ENCODE measurements at places on chromosomes 4 and X.

- DNase-seq, result no peak
Observed at GRCh38 chr4:165150545-165150944, 37.9 kb upstream of the TMEM192 start.

GRCh38 chr4:185529413-185529812 is 5.9 kb downstream of the PDLIM3 start:
- DNase-seq, result no peak

GRCh38 chrX:113059714-113060113 is 219.1 kb upstream of the AMOT start:
- no peak for DNase-seq

DNA sequence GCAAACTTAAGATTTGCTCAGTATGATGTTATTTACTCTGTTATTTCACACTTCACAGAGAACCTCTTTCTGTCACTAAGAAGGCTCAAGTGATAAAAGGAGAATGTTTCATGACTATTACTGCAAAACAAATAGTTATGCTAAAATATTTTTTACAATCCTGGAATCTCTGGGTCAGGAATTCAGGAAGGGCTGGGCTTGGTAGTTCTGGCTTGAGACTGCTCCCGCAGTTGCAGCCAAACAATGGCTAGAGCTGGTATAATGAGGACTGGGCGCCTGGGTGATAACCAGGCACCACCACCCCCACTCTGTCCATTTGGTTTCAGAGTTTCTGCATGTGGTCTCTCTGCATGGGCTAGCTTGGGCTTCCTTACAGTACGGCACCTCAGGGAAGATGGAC is 28.7 kb upstream of the SPP1 start:
- DNase-seq, result no peak

- no peak for DNase-seq
Observed at GRCh38 chrX:71545364-71545763, 12.5 kb downstream of the OGT start.

DNA sequence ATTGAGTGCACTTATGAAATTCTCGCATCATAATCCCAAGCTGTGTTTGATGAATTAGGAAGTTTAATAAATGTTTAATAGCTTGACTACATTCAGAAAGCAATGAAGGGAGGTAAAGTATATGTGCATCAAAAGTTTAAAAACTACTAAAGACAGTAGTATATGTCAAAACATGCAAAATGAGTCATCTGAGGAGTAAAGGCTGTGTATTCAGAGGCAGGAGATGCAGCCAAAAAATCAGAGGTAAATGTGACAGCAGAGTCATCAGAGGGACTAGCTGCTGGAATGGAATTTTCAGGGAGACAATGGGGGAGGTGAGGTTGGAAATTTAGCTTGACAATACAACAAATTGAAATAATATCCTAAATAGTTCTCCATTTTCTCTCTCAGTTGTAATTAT is 127.0 kb upstream of the FUNDC1 start:
- no peak for DNase-seq

- DNase-seq, result no peak
Observed at GRCh38 chrX:136687457-136687856, 39.5 kb downstream of the CD40LG start.

GRCh38 chr4:124632439-124632838 is 80.1 kb downstream of the ANKRD50 start:
- DNase-seq, result no peak

DNA sequence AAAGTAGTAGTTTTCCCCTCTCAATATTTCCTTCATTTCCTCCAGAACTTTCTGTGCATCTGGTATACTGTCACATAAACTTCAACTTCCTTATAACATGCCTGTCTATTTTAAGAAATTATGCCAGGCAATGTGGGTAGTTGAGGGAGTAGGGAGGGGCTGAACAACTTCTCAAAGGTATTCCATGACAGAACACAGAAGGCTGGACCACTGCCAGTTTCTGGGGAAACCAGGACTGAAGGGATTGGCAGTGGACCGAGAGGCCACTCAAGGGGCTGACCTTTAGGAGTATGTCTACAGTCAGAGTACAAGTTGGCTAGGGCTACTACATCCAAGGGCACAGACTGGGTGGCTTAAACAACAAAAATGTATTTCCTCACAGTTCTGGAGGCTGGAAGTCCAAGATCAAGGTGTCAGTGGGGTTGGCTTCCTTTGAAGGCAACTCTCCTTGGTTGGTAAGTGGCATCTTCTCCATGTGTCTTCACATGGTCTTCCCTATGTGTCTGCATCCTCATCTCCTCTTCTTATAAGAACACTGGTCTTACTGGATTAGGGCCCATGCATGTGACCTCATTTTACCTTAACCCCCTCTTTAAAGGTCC is 6.9 kb downstream of the SH3RF1 start:
- DNase-seq, result no peak

- DNase-seq, result no peak
Observed at GRCh38 chr4:175371091-175371490, 441.0 kb downstream of the GPM6A start.

DNA sequence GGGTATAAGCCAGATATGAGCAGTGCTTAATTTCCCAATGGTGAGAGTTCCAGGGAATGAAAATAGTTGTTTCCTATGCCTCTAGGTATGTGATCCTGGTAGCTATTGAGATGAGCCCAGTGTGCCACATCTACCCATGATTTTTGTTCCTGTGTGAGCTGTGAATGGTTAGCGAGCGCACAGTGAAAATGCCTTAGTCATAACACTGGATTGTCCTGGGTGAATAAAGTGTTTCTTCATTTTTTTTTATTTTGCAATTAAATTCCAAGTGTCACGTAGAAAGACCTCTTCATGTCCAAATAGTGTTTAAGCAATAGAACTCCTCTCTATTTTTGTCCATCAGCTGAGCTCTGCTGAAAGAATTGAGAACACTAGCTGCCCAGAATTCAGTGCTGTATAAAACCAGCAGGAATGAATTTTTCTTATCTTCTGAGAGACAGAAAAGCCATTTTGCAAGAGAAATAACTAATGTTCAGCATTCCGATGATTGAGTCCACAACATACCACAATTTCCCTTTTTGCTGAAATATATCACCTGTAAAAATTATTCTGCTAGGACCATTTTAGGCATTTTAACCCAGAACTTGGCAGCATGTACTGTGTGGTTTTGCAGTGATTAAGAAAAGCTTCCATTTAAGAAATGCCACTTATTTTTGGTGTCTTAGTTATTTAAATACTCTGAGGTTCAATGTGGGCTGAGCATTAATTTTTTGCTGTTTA is 5.6 kb downstream of the MAOA start:
- no peak for DNase-seq

GRCh38 chr4:40916880-40917279 is 167.1 kb downstream of the NSUN7 start:
- DNase-seq, result no peak

GRCh38 chrX:150512461-150512901 is 55.9 kb upstream of the MTM1 start:
- no peak for DNase-seq

DNA sequence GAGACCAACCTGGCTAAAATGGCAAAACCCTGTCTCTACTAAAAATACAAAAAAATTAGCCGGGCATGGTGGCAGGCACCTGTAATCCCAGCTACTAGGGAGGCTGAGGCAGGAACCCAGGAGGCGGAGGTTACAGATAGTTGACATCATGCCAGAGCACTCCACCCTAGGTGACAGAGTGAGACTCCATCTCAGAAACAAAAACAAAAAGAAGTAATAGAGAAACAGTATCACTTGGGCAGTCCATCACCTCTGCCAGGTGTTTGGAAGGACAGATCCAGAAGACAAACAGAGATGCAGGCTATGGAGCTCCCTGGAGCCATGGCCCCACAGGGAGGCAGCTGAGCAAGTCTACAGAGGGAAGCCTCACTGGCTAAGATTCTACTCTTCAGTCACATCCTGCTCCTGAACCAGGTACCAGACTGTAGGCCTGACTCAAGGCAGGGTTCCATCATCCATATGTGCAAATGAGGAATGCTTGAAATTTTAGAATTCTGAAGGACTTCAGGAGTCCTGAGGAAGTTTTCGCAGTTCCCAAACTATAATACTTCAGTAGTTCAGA is 81.4 kb upstream of the CPEB2 start:
- DNase-seq, result no peak

DNA sequence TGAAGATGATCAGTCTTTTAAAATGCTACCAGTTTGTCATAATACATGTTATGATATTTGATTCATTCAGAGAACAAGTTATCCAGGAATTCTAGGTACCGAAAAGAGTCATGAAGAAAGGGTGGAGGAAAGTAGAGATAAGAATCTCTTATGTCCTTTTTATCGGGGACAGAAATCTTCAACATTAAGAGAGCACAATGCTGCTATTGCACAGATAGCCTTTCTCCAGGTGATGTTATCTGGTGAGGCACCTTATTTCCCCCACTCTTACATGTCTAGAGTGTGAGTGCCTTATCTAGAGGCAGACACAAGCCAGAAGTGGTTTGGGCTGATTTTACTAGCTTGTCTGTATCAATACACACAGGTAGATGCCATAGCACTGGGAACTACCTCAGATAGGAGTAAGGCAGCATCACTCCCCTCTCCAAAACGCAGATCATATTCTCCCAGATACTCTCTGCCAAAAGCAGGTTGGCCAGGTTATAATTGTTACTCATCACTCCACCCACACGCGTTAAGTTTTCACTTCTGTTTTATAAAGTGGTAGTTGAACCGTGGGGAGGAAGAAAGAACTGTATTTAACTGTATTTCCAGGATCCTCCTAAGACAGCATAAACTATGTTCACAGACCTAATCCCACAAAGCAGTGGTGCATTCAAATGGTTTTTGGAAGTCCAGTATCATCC is 38.4 kb downstream of the AREG start:
- DNase-seq, result no peak

DNA sequence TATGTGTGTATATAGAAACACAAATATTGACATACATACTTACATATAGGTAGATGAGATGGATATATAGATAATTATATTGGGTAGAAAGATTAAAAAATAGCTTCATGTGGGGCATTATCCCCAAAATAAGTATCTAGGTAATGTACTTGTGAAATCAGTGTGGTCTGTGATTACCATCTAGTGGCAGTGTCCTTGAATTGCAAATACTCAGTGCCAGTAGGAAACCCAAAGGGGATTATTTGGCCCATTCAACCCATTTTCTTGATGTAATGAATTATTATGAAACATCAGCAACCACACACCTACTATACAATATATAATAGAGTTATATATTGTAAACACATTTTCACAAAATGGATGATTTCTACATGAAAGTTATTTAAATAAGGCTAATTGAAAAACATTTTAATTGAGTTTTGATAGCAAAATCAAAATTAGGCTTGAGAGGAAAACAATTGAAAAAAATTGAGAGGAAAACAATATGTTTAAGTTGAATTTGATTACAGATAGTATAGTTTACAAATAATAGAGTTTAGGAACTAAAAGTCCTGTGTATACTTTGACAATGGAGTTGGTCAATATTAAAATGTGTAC is 389.4 kb downstream of the GALNTL6 start:
- no peak for DNase-seq

- DNase-seq, result no peak
Observed at GRCh38 chr4:71338846-71339593, at the start of gene SLC4A4. Gene SLC4A4, plus strand, starts transcription at chr4:71339020.

GRCh38 chr4:53015681-53016080 is 153.6 kb downstream of the RASL11B start:
- DNase-seq, result no peak

DNA sequence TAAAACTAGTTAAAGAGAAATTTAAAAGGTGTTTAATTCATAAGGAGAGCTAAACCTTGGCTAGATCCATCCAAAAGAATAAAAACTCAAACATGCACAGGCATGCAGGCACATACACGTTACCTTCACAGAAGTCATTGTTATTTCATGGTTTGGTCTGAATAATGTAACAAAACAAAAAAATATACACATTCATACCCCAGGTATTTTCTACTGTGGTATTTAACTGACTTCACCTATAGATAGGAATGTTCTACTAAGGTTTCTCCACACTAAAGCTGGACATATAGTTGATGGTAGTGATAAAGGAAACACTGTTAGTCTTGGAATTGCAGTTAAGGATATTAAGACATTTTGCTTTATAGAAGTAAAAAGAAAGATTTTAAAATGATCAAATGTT is 283.6 kb upstream of the PCDH10 start:
- DNase-seq, result no peak

- no peak for DNase-seq
Observed at GRCh38 chrX:133804072-133804471, 181.3 kb downstream of the GPC3 start.

GRCh38 chr4:112523008-112523721 is 7.2 kb upstream of the NEUROG2 start:
- DNase-seq, result no peak

DNA sequence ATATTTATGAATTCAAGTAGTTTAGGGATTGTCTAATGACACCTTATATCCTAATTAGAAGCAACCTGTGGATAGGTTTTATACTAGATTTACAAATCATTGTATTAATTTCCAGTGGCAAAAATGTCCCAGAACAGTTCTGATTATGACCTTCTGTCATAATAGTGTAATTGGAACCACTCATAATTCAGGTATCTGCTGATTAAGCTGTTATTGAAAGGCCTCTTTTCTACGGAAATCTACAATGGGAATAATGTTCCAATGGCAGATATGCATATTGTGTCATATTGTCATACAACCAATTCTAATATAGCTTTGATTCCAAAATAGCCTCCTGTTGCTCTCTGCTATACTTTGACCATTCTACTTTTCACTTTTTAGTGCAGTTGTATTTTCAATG is 19.0 kb downstream of the MMRN1 start:
- no peak for DNase-seq

- no peak for DNase-seq
Observed at GRCh38 chr4:6265546-6265945, 4.1 kb upstream of the WFS1 start.

DNA sequence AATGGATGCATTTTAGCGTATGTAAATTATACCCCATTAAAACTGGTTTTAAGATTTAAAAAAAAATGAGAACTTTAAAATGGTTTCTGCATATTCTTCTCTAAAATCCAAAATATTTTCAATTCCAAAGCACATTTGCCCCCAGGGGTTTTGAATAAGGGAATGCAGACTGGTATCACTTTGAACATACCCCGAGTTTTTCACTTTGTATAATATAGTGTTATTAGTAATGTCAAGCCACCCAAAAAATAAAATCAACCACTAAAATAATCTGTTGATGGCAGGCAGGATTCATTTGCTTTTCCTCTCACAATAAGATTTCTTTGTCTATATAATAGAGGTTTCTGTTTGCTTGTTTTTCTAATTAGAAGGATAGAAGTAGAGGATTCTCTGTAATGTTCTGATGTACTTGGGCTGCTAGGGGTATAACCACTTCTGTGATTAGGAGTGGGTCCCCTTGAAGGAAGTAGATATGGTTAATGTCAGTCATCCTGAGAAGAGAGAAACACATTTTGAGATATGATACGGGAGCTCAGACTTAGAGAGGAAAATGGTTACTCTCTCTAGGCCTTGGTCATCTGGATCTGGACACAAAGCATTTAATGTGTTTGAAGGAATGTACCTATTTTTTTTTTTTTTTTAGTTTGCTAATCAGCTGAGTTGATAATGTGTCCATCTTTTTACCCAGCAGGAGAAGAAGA is 9.3 kb upstream of the LIN54 start:
- no peak for DNase-seq

DNA sequence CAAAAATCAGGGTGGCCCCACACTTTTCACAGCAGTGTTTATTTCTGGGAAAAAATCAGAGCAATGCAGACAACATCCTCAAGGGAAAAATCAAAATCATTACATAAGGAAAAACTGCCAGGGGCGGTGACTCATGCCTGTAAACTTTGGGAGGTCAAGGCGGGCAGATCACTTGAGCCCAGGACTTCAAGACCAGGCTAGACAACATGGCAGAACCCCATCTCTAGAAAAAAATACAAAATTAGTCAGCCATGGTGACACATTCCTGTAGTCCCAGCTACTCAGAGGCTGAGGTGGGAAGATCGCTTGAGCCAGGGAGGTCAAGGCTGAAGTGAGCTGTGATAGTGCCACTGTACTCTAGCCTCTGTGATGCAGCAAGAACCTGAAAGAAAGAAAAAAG is 102.8 kb downstream of the NAF1 start:
- no peak for DNase-seq

Measured in activated effector memory CD4-positive, alpha-beta T cell treated with Interleukin-2 at 50 U/mL for 16 hours (primary cell).